ENCODE measurements at places on chromosomes 16 and 17. TPM values are rescaled to one million over a fixed set of nuclear protein-coding genes. Genes with fewer than 3 reads are reported as not detected.

DNA sequence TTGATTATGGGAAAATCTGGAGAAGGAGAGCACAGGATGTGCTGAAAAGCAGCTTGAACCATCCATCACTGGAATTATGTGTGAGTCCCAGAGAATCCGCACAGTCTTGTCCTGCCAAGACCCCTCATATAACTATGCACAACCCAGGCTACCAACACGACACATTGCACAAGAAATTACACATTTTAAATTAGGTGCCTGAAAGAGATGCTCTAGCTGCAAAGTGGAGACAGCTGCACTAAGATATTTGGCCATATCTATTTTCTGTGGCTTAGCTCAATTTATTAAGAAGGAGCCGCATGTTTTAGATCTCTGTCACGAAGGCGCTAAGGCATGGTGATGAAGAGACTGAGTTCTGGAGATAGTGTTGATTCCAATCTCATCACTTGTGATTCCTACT is 1308.4 kb downstream of the CDH8 start:
- no peaks in the 10 kb centered on the region for H3K4me1 ChIP-seq
- no peaks in the 10 kb centered on the region for H3K27me3 ChIP-seq
- no peaks in the 10 kb centered on the region for H3K36me3 ChIP-seq
- H3K27ac ChIP-seq = no peak overlapping the region
- H3K4me3 ChIP-seq = no peak overlapping the region

DNA sequence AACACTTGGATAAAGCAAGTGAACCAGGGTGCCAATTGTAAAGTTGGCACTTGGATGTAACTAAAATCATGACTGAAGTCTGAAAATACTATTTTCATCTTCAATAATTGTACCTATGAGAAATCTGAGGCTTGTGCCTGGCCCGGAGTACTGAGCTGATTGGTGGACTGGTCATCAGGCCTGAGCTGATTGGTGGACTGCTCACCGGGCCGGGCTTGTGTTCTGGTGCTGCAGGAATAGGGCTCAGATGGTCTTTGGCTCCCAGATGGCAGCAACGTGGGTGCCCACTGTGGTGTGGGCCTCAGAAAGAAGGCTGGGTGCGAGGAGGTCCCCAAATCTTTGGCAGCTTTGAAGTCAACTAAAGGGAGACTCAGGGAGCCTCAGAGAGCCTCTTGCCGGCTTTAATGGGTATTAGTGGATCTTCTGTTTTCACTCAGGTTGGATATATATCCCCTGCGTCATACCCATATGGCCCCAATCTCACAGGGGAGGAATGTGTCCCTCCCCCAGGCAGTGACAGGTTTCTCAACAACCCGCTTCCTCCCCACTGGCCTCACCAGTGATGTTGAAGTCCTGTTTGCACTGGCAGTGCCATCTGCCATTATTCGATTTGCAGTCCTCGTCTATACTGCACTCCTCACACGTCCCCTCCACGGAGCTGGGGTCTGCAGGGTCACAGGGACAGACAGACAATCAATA is 4.7 kb downstream of the UMOD start:
- H3K27me3 ChIP-seq = peaks cover 2% of the 10 kb centered on the region
- H3K27ac ChIP-seq = no peak overlapping the region
- DNase-seq = no peak
- no peak overlapping the region for H3K4me3 ChIP-seq
- H3K4me1 ChIP-seq = no peaks in the 10 kb centered on the region
- no peaks in the 10 kb centered on the region for H3K36me3 ChIP-seq

DNA sequence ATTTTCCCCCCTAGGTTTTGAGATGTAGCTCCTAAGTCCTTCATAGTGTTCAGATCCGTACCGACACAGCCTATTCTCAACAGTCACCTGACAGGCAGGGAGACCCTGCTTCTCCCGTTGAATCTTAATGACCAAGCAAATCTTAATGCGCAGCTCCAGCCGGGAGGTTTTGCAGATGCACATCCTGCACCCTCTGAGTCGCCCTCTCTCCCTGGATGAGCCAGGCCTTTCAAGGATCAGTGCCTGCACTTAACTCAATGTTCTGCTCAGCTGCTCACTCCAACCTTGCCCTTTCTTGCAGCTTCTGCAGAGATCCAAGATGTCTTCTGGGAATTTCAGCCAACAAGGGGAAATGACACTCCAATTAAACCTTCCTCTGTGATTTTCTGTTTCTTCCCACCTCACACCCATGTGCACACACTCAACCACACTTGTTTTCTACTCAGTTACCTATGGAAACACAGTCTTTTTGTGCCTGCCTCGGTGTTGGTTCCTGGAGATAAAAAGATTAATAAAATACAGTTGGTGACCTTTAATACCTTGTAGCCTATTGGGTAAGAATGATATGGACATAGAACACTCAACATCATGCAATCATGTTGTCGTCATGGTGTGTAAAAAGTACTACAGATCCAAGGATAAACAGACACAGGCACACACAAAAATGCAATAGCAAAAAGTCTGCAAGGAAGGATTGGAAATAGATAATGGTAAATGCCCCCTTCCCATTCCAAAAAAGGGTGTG is 76.9 kb upstream of the DYNLRB2 start:
- H3K27me3 ChIP-seq = peaks cover 16% of the 10 kb centered on the region
- no peak overlapping the region for H3K4me3 ChIP-seq
- H3K27ac ChIP-seq = no peak overlapping the region
- H3K36me3 ChIP-seq = no peaks in the 10 kb centered on the region

- H3K27me3 ChIP-seq = no peaks in the 10 kb centered on the region
- no peak overlapping the region for H3K27ac ChIP-seq
- H3K36me3 ChIP-seq = peaks cover 12% of the 10 kb centered on the region
- no peak overlapping the region for H3K4me3 ChIP-seq
- no peak for DNase-seq
Measured at GRCh38 chr17:78997881-78998280, 11.7 kb downstream of the CANT1 start.

DNA sequence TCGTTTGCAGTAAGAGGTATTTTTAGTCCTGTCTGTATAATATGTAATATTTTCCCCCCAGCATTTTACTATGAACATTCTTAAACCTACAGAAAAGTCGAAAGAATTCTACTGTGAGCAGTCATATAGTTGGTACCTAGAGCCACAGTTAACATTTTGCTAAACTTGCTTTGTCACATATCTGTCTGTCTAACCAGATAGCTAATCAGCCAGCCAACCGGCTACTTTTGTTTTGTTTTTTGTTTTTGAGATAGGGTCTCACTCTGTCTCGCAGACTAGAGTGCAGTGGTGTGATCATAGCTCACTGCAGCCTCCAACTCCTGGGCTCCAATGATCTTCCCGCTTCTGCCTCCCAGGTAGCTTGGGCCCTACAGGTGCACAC is 73.3 kb downstream of the ABCC1 start:
- DNase-seq = no peak
- peaks cover 88% of the 10 kb centered on the region for H3K4me1 ChIP-seq

- peaks cover 8% of the 10 kb centered on the region for H3K4me1 ChIP-seq
- H3K27me3 ChIP-seq = peaks cover 64% of the 10 kb centered on the region
- H3K27ac ChIP-seq = no peak overlapping the region
- no peak for DNase-seq
Measured at GRCh38 chr17:35496451-35497290, 40.8 kb downstream of the SLFN12L start.

DNA sequence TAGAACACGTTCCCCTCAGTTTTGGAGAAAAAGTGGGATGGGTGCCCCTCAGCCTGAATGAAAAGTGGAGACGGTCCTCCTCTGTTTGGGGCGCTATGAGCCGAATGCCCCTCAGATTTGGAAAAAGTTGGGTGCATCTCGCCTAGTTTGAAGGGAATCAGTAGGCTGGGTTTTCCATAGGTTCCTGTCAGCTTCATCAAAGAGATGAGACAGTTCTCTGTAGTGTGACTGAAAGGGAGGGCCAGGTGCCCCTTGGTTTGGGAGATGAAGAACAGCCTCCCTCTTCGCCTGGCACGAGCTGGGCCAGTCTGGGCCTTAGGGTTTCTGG is 742 bp upstream of the SLC9A5 start:
- peak overlapping the region; percentile 91 for H3K27ac ChIP-seq
- peaks cover 44% of the 10 kb centered on the region for H3K4me1 ChIP-seq
- no peaks in the 10 kb centered on the region for H3K27me3 ChIP-seq

GRCh38 chr17:60602385-60602742 is 2.4 kb downstream of the PPM1D start:
- H3K4me3 ChIP-seq = peak overlapping the region; percentile 94
- no peak for DNase-seq
- H3K36me3 ChIP-seq = no peaks in the 10 kb centered on the region

DNA sequence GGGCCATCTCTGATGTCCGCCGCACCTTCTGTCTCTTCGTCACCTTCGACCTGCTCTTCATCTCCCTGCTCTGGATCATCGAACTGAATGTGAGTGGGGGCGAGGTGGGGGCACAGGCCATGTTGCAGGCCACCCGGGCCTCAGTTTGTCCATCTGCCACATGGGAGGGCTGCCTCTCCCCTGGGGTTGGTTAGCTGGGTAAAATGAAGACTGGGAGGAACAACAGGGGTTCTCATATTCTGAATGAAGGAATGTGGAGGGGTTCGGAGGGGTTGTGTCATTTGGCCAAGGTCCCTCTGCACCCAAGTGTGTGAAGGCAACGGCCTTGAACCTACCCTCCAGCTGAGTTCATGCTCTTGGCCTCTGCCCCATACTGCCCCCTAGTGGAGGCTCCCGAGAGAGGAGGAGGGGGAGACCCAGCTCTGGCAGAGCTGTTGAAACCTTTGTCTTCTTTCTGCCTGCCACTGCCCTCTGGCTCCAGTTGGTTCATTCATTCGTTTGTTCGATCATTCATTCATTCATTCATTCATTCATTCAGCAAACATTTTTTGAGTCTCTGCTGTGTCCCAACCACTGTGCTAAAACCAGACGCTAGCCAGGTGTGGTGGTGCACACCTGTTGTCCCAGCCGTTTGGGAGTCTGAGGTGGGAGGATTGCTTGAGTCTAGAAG is 11.4 kb upstream of the TCAP start:
- H3K4me3 ChIP-seq = no peak overlapping the region
- H3K36me3 ChIP-seq = no peaks in the 10 kb centered on the region
- no peak for DNase-seq
- H3K27ac ChIP-seq = no peak overlapping the region

DNA sequence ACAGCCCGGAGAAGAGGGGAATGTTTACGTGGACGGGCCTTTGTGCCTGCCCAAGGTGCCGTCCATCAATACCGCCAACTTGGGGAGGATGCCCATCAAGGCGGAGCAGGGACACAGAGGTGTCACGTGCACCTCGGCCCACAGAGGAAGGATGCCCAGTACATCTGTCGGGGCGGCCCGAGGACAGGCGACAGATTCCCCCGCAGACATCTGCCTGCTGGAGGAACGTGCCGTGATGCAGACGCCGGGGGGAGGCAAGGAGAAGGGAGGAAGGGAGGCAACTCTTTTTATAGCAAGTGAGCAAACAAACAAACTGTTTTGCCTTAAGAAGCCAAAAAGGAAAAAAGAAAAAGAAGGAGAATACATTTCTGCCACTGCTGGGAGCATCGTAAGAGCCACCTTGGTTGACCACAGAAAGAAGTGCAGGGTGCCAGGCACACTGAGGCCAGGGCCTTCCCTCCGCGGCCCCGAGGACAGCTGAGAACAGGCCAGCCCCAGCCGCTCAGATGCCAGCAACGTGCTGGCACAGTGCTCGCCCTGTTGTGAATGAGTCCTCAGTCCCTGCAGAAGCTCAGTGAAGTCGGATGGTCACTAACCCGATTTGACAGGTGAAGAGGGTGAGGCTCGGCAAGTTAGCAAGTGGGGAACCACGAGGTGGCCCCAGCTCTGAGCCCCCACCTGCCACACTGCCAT is 146.4 kb downstream of the RBFOX3 start:
- H3K36me3 ChIP-seq = no peaks in the 10 kb centered on the region
- no peak for DNase-seq
- no peak overlapping the region for H3K27ac ChIP-seq
- H3K4me3 ChIP-seq = no peak overlapping the region
- peaks cover 8% of the 10 kb centered on the region for H3K27me3 ChIP-seq

DNA sequence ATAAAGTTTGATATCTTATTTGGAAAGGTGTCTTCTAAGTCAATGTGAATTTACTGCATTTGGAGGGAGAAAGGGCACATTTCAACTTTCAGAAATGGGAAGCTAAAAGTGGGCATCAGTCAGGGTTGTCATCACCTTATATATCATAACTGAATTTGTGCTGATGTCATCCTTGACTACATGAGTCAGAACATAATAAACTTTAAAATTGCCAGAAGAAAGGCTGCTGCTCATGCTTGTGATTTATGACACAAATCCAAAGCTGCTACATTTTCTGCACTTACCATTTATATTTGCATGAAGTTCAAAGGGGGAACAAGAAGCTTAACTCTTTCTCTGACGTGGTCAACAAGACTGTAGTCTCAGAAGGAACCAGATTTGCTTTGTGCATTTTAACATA is 196.6 kb downstream of the UTP18 start:
- H3K4me1 ChIP-seq = peaks cover 6% of the 10 kb centered on the region
- no peaks in the 10 kb centered on the region for H3K27me3 ChIP-seq
- no peak overlapping the region for H3K27ac ChIP-seq
- H3K36me3 ChIP-seq = no peaks in the 10 kb centered on the region
- no peak overlapping the region for H3K4me3 ChIP-seq
- DNase-seq = no peak

GRCh38 chr17:4381690-4382671 is 15.5 kb upstream of the UBE2G1 start:
- H3K27ac ChIP-seq = no peak overlapping the region
- DNase-seq = no peak
- no peak overlapping the region for H3K4me3 ChIP-seq
- H3K27me3 ChIP-seq = no peaks in the 10 kb centered on the region

DNA sequence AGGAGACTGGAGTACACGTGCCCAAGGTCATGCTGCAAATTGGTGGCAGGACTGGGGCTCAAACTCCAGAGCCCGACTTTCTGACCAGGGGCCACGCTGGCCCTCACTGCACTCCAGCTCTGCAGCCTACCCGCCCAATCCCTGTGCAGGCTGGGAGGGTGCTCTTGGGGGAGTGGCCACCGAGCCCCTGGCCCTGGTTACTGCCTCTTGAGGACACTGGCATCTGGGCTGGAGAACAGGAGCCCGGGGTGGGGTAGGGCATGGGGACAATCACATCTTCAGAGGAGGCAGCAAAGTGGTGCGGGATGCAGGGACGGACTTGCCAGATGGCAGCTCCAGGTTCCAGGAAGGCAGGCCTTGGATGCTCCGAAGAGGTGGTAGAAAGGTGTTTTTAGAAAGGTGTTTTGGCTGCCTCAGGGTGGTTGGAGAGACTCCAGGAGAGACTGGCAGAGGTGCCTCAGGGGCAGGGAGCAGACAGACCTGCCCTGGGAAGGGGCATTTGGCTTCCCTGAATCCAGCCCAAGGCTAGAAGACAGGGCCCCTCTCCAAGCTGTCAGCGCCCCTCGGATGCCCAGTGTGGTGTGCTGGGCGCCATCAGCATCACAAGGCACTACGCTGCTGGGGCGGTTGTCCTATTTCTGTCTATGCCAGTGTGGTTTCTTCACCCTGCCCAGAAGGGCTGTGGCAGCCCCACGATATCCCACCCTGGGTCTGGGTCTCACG is 220.6 kb downstream of the NTN1 start:
- no peak overlapping the region for H3K4me3 ChIP-seq
- no peaks in the 10 kb centered on the region for H3K36me3 ChIP-seq
- peaks cover 2% of the 10 kb centered on the region for H3K4me1 ChIP-seq
- no peaks in the 10 kb centered on the region for H3K27me3 ChIP-seq
- no peak overlapping the region for H3K27ac ChIP-seq

GRCh38 chr16:3214904-3215600 is 19.9 kb downstream of the ZNF200 start:
- H3K4me3 ChIP-seq = no peak overlapping the region
- H3K4me1 ChIP-seq = no peaks in the 10 kb centered on the region
- no peaks in the 10 kb centered on the region for H3K27me3 ChIP-seq
- DNase-seq = no peak
- H3K36me3 ChIP-seq = no peaks in the 10 kb centered on the region

Gene TRIM25
- 19.6 TPM for total RNA-seq

Gene KLHL36
- total RNA-seq = 43.8 TPM

Gene ZKSCAN2
- 7.5 TPM for total RNA-seq
